ENCODE measurements at places on chromosomes 13 and 19.

GRCh38 chr13:102825921-102826706 is 19.7 kb upstream of the ERCC5 start:
- no peak for DNase-seq

GRCh38 chr13:47109028-47109427 is 212.2 kb upstream of the HTR2A start:
- no peak for DNase-seq

DNA sequence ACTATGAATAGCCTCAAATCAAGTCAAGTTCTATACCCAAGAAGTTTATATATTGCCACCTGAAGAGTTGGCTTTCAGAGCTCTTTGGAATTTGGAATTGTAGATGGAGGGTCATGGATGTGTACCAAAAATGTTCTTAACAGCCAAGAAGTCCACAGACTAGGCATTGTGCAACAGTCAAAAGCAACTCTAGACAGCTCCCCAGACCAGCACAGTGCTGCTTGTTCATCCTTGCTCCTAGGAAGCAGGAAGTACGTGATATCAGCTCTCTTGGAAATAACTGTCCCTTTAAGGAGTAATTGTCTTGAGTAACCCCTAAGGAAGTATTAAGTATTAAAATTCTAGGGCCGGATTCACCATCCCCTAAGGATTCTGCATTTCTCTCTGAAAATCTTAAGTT is 30.7 kb upstream of the IL17D start:
- DNase-seq = no peak

DNA sequence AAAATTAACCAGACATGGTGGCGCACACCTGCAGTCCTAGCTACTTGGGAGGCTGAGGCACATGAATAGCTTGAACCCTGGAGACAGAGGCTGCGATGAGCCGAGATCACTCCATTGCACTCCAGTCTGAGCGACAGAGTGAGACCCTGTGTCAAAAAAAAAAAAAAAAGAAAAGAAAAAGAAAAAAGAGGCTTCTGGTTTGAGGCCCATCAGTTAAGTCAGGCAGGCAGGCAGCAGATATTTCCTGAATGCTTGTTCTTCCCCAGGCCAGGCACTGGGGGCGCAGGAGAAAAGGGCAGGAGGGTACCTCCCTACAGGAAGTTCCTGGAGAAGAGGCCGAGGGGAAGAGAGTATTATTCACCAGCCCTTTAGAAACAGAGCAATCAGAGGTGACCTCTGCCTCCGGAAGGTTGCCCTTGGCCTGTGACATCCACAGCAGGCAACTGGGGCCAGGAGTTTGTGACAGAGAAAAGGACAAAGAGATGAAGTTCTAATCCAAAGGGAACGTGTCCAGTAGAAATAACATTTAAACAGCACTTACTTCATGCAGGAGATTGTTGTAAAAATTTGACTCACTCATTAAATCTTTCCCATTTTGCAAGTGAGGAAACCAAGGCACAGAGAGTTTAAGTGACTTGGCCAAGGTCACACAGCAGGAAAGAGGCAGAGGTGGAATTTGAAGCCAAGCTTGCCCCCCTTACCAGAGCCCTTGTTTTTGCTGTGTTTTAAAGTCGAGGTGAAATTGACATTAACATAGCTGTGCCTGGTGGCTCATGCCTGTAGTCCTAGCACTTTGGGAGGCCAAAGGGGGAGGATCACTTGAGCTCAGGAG is 4.3 kb upstream of the RLN3 start:
- DNase-seq = peak; percentile 79

- DNase-seq = peak; percentile 92
These were observed 13.7 kb upstream of the SLC35E1 start for GRCh38 chr19:16585808-16586476.

DNA sequence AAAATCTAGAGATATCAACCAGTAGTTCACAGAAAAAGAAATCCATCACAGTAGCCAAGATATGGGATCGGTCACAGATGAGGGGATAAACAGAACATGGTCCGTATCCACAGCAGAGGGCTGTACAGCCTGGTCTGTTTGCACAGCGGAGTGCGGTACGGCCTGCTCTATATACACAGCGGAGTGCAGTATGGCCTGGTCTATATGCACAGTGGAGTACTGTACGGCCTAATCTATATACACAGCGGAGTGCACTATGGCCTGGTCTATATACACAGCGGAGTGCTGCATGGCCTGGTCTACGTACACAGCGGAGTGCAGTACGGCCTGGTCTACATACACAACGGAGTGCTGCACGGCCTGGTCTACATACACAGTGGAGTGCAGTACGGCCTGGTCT is 43.0 kb upstream of the MCF2L start:
- no peak for DNase-seq

- no peak for DNase-seq
These were observed 11.5 kb downstream of the UBXN6 start for GRCh38 chr19:4445963-4446703.

DNA sequence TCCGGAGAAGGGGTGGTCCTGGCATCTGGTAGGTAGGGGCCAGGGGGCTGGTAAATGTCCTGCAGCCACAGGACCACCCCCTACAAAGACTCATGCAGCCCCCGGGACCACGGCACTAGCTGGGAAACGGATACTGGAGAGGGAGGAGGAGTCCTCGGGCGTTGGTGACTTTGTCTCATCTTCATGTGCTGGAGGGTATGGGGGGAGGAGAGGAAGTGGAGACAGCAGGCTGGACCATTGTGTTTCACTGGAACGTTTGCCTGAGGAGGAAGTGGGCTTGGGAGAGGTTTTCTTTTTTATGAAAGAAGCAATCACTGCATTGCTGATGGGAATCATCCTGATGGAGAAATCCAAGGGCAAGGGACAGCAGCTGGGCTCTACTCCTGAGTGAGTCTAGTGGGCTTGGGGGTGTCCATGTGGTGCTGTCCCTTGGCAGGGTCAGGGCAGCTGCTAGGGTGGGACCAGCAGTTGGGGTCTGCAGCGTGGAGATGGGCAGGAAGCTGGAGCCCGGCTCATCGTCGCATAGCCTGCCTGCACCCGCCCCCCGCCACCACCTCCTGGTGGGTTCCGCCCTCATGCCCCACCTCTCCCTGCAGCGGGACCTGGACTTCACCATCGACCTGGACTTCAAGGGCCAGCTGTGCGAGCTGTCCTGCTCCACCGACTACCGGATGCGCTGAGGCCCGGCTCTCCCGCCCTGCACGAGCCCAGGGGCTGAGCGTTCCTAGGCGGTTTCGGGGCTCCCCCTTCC is 1.7 kb upstream of the ADM5 start:
- DNase-seq = peak; percentile 63

DNA sequence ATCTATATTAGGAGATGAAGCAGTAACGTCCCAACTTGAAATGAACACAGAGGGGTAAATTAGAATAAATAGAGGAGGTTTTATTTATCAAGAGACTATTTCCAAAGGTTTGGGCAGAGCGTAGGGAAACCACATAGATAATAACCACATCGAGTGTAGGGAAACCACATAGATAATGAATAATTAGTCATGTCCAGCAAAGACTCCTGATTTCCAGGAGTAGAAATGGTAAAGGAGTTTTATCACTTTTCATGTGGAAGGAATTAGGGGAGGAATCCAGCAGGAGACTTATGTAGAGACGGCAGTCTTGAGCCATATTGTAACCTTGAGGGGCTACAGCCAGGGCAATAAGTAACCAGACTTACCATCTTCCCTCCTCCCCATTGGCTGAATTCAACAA is 136.3 kb upstream of the CSNK1A1L start:
- no peak for DNase-seq
